Lower leg skin (tissue), 4 donors: ENCODE measurements at places on chromosomes 7 and 10. TPM values are rescaled to one million over a fixed set of nuclear protein-coding genes. Genes with fewer than 3 reads are reported as not detected.
A peak's percentile ranks its signal among the peaks of the same experiment; 100 is the strongest.

GRCh38 chr10:61757001-61757400 lies 94.3 kb downstream of the CABCOCO1 start:
- DNase-seq, result no peak

DNA sequence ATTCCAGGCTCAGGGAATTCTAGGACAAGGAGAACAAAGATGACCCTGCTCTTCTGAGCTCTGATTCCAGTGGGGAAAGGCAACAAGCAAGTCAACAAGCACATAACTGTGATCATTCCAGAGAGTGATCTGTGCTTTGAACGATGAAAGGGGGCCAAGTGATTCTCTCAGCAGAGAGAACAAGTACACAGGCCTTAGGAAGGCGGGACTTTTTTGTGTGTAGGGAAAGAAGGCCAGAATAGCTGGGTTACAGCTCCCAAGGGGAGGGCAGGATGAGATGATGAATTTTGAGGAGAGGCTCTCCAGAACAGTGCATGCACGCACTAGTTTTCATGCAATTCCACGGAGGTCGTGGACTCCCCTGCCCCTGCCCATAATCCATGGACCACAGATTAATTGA lies 565.2 kb downstream of the SDK1 start:
- DNase-seq, result peak; percentile 43

GRCh38 chr7:20698469-20698868 lies 83.0 kb downstream of the ABCB5 start:
- DNase-seq, result no peak

- DNase-seq, result no peak
These were observed 90.9 kb downstream of the COL26A1 start for GRCh38 chr7:101453617-101454016.

- no peak for DNase-seq
These were observed 1083.4 kb upstream of the LRRN3 start for GRCh38 chr7:110007320-110008063.

DNA sequence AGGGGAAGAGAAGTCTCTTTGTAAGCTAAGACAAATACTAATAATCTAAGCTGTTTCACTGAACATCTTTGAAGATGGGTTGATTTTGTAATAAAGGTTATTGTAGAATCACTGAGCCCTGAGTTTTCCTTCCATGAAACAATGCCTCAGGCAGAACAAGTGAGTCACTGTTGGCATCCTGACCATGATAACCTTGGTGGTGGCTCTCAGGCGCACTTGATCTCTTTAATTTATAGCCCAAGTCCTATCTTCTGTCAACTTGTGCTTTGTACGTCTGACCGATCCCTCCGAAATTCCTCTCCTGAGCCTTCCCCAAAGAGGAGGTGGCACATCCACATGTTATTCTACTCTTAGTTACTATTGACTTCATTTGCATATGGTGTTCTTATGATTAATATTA lies 812.9 kb downstream of the REEP3 start:
- DNase-seq, result no peak

GRCh38 chr7:55190511-55191160 lies 171.8 kb downstream of the EGFR start:
- DNase-seq, result no peak

- DNase-seq, result peak; percentile 86
These were observed 4.0 kb downstream of the MAFK start for GRCh38 chr7:1534330-1535099.

The KCP gene
- 0.07 TPM for total RNA-seq
